ENCODE measurements at places on chromosomes 3 and 15.

DNA sequence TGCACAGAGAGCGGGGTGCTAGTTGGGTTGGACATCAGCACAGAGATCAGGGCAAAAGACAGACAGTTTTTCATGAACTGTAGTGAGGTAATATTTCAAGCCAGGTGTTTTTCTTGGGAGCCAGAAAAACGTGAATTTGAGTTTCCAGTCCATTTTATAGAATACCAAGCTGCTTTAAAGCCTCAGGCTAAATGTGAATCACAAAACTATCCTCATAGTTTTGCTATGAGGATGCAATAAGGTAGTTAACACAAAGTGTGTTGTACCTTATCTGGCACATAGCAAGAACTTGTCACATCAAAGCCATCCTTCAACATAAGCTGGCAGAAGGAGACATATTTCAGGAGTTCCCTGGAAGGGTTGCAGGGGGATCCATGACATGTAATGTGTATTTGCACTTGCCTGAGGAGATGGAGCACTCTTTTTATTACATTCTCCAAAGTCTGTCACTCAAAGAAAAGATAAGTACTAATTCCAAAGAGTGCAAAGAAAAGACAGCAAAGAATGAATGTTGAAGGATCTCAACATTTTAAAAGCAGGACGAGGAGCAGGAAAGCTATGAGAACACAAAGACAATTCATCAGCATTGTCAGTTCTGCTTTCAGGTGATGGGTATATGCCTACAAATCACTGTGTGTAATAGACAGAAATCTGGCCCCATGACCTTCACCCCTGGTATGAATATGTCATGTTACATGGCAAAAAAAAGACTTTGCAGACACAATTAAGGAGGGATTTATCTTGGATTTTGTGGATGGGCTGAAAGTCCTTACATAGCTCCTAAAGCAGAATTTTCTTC, 1046.4 kb downstream of the NTRK3 start:
- DNase-seq: no peak

- DNase-seq: no peak
Observed at GRCh38 chr3:107044677-107045076, 332.6 kb upstream of the CCDC54 start.

DNA sequence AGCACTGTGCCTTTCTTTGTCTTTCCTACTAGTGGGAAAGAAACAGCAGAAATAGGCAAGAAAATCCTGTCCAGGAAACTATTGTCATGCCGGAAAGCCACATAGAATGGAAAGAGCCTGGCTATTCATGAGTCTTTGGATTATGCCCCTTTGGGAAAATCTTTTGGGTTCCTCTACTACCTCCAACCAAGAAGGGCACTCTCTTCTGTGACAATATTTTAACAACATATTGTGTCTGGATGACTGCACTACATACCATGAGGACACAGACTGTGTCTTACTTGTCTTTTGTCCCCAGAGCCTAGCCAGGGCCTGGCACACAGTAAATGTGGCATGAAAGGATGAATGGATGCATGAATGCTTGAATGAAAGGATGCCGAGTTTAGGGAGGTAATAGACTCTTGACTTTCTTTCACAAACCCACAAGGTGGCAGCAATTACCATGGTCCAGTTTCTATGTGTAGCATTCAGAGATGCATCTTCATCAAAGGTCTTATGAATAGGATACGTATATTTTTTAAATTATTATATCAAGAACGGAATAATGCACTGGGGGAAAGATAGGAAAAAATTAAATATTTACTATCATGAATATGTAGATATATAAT, 30.3 kb downstream of the ARL14 start:
- DNase-seq: no peak

GRCh38 chr15:93762036-93762435, 469.3 kb upstream of the MCTP2 start:
- DNase-seq: no peak

DNA sequence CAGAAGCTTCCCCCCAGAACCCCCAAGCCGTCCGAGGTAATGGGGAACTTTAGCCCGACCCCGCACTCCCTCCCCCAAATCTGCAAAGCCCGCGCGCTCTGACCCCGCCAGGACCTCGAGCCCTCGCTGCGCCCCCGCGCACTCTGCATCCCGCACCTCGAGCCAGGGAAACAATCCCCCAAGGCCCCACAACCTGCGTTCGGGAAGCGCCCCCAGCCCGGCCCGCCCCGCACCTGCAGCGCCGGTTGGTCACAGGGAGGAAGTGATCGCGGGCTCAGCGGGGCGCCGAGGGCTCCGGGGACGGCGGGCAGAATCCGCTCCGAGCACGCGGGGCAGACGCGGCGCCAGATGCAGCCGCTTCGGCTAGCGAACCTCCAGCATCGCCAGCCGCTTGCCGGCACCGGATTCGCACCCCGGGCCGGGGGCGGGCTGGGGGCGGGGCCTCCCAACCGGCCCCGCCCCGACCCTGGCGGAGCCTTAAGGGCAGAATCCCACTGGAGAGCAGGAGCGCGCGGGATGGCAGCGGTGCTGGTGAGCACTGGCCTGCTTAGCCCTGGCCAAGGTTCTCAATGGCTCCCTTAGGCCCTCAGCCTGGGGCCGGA, at the start of gene CAMKV:
Gene CAMKV (minus strand): TSS at position 382 of the 602 bp plus-strand sequence. CDS start 7,518 bp downstream, outside the sequence.
- no peak for DNase-seq

DNA sequence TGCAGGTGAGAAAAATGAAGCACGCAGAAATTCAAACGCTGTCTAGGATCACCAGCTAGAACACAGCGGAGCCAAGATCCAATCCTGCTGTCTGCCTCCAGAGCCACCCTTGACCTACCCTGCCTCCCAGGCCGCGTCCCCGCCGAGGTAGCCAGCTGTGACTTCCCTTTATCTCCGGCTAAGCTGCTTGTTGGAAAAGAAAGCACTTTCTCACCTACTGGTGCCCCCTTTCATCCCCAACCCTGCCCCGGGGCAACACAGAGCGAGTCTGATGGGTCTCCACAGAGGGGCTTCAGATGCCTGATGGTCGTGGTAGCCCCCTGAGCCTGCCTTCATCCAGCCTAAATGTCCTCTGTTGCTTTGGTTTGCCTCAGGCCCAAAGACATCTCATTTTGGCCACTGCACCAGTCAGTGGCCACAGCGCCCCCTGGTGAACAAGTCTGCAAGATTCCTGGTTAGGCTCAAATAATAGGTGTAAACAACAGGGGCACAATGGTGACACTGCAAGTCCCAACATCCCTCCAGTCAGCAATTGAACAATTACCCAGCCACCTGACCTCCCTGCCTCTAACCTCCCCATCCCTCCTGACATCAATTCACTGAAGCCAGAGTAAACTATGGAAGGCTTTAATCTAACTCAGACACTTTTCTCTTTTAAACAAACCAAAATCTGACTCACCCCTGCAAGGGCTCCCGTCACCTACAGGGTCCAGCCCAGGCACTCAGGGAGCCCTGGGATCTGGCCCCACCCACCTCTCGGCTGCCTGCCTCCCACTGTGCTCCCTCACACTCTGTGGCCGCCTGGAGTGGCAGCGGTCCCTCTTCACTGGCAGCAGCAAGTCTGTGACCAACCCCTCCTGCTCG, 27.3 kb upstream of the BCL2L10 start:
- DNase-seq: peak; percentile 66

DNA sequence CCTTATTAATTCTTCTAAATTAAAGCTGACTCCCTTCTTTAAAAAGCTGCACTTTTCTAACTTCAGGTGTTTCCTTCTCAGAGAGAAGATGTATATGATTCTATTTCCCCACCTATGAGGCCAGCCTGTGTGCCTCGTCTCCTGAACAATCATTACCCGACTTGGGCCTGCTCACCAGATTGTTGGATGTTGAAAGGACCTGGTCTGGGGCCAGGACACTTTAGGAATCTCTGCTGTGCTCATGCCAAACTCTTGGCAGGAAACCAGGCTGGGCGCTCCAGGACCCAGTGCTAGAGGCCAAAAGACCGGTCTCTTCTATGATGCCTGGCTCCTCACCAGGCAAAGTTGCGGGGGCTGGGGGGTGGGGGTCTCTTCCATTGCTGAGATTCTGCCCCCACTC, 16.9 kb upstream of the LRRC31 start:
- DNase-seq: peak; percentile 70

DNA sequence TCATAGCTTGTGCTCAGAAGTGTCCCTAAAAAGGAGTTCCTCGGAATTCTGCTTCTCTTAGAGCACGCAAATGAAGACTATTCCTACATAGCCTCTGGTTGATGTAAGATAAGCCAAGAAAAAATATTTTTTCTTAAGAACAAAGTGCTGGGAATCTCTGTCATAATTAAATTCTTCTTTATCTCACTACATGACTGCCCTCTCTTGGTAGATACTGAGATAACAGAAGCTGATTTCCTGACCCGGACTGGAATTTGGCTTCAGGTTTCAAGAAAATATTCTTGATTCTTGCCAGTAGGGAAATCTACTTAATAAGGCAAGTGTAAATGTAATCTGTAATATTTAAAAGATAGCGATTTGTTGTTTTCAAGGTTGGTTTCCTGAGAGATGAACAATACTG, 31.3 kb upstream of the SETMAR start:
- no peak for DNase-seq

DNA sequence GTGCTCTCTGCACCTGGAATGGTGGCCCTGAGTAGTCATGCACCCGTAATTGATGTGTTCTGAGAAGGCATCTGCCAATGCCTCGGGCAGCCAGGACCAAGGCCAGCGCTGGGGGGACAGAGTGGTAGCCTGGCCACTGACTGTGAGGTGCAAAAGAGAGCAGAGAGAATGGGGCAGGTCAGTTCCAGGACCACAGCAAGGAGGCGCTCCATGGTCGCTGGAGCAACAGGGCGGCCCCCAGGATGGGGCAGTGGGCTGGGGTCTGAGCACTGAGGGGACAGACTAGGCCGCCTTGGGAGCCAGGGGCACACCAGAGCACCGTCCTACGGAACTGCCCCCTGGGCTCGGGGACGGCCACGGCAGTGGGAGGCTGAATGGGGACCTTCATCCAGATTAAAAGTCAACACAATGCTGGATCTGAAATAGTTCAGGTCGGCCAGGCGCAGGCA, 48.3 kb upstream of the IQSEC1 start:
- no peak for DNase-seq

GRCh38 chr3:152301745-152302181, 33.0 kb downstream of the MBNL1 start:
- no peak for DNase-seq

DNA sequence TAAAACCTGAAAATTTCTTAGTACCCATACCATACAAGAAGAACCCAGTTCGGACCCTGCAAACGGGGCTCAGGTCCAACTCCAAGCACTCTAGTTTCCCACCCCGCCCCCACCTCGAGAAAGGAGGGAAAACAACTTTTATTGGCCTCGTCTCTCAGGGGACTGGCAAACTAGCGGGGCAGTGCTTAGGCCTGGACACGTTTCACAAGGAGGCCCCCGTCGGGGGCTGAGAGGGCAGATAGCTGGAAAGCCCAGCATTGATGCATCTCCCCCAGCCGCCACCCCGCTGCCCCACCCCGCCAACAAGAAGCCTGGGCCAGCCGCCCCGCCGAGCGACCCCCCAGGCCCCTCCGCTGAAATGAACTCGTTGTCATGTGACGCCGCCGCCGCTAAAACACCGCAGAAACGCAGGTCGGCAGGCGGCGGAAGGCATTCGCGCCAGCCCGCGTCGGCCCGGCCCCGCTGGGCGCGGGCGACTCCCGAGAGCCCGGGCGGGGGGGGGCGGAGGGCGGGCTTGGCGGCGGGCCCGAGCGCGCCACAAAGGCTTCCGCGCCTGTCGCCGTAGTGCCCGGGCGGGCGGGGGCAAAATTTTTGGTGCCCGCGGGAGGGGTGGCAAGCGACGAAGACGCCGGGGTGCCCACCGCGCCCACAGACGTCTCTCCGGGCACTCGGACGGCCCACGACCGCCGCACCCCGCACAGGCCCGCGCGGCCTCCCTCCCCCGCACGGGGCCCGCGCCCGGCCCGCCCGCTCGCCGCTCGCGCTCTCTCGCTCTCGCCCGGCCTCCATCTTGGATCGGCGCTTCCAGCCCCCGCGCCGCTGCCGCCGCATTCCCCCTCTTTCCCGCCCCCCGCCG, 634 bp downstream of the STAG1 start:
- peak; percentile 60 for DNase-seq

DNA sequence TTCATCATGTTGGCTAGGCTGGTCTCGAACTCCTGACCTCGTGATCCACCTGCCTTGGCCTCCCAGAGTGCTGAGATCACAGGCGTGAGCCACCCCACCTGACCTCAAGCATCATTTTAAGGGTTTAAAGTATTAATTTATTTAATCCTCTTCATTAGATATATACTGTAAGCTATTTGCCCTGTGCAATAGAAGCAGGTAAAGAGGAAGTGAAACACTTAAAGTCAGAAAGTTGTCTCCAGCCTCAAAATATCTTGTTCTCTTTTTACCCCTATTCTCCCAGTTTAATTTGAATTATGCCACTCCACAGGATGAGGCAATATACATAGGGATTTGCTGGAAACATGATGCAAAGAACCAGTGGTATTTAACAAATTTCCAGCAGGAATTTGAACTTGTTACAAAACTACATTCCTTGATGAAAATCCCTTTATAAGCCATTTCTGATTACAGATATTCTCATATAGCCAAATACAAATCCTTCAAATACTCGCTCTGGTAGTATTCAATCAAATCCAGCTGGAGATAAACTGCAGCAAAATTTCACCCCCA, 2.0 kb downstream of the NDUFB5 start:
- no peak for DNase-seq

DNA sequence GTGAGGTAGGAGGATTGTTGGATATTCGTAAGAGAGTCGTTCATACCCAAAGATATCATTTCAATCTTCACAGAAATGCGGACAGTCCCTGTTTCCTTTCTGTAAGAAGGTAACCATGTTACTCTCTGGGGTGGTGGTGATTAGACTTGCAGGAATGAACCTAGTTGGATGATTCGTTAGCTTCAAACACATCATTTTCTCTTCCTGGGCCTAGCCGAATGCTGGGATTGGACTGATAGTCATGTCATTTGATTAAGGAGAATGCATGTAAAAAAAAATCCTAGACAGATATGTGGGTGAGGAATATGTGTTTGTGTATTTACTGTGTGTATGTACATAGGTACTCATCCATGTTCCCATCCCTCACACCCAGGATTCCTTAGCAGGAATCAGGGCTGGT, 12.4 kb downstream of the SLCO3A1 start:
- DNase-seq: no peak

GRCh38 chr3:8604006-8604405, 40.6 kb downstream of the SSUH2 start:
- DNase-seq: no peak

DNA sequence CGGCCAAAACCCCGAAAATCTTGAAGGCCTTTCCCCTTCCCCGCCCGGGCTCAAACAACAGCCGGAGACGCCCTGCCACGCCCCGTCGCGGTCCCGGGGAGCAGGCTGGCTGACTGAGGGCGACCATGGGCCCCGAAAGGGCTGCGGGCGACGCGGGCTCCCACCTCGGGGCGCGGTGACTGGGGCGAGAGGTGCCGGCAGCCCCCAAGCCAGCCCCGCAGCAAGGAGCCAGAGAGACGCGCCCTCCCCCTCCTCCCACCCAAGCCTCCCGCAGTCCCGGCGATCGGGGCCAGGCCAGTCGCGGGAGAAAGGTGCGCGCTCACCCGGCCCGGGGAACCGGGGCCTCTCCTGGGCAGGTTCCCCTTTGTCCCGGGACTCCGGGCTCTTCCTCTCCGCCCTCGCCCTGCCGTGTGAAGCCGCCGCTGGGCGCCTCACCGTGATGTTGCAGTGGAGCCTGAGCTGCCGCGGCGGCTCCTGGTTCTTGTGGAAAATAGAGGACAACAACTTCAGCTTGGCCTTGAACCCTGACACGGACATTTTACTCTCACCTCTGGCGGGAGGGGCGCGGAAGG, 30.6 kb upstream of the ZSCAN2 start:
- DNase-seq: peak; percentile 5

GRCh38 chr15:63554337-63554927, 42.8 kb upstream of the FBXL22 start:
- no peak for DNase-seq

- no peak for DNase-seq
Observed at GRCh38 chr3:85007195-85008094, 48.7 kb downstream of the CADM2 start.

GRCh38 chr3:40042752-40043443, 233.5 kb downstream of the MYRIP start:
- no peak for DNase-seq
